Activated naive CD4-positive, alpha-beta T cell treated with anti-CD3 and anti-CD28 coated beads, Interleukin-2, amount 50 U/mL, for 72 hours (primary cell): ENCODE measurements at places on chromosomes 12 and 14. TPM values are rescaled to one million over a fixed set of nuclear protein-coding genes. Genes with fewer than 3 reads are reported as not detected.

The DNAI7 gene
- 0.35 TPM for total RNA-seq

- DNase-seq: no peak
These were observed at the start of gene TBX3 for GRCh38 chr12:114684098-114684869. TSS of gene TBX3 (minus strand) at chr12:114684175. CDS start at chr12:114683200, 975 bp downstream.

- DNase-seq: no peak
These were observed 1.4 kb upstream of the CLMN start for GRCh38 chr14:95320955-95321600.

GRCh38 chr12:65536876-65537681 is 258.6 kb downstream of the MSRB3 start:
- no peak for DNase-seq

GRCh38 chr12:111451232-111451631 is 45.5 kb downstream of the SH2B3 start:
- no peak for DNase-seq

DNA sequence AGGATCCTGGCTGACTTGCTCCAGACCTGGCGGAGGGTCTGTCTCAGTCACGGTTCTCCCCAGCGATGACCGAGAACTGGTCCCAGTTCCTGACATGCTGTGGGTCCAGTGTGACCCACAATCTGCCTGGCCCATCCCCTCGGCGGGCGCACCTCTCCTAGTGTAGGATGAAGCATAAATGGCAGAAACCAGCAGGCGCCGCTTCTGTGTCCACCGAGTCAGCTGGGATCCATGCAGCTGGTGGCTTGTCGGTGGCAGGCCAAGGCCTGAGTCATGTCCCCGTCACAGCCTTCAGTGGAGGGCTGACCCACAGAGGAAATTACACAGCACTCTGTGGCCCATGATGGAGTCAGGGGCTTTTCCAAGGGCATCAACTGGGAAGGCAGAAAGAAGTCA is 38.5 kb downstream of the NFKBIA start:
- DNase-seq: peak; percentile 80

GRCh38 chr12:118633071-118633470 is 256.7 kb downstream of the SUDS3 start:
- no peak for DNase-seq

GRCh38 chr12:109710747-109711595 is 2.7 kb upstream of the FAM222A start:
- DNase-seq: no peak

The SDR9C7 gene
- not detected for total RNA-seq

The SPIC gene
- total RNA-seq: not detected
